Left colon (tissue), 2 donors: ENCODE measurements at places on chromosomes 5 and 9. TPM values are rescaled to one million over a fixed set of nuclear protein-coding genes. Genes with fewer than 3 reads are reported as not detected.

- DNase-seq, result no peak
Observed at GRCh38 chr5:74063346-74063745, 437.4 kb downstream of the ARHGEF28 start.

- DNase-seq, result no peak
Observed at GRCh38 chr9:16426716-16427115, 443.8 kb downstream of the BNC2 start.

- no peak for DNase-seq
Observed at GRCh38 chr9:31848505-31849285, 535.7 kb upstream of the ACO1 start.

GRCh38 chr5:146883511-146883910, 5.0 kb upstream of the PPP2R2B start:
- no peak for DNase-seq

- no peak for DNase-seq
Observed at GRCh38 chr5:627840-628239, 15.7 kb downstream of the CEP72 start.

Gene CCNI2
- total RNA-seq, result 11.4 TPM

GRCh38 chr5:99543841-99544240, 615.0 kb upstream of the CHD1 start:
- no peak for DNase-seq

DNA sequence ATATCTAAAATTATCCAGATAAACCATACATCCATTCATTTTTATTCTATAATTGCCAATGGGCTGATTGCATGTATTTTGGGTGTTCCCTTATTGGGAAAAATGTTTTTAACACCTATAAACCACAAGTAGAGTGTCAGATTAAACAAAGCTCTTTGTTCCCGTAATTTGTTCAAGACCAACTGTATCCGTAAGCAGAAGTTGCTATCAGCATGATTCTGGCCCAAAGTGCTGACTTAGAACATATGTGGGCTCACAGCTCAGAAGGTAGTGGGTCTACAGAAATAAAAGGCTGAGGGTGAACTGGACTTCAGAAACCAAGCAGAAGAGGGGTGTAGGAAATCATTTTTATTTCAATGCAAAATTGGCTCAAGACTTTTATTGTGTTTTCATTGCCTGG, 23.5 kb upstream of the IL7R start:
- no peak for DNase-seq

Gene ITK
- total RNA-seq, result 1.5 TPM

- no peak for DNase-seq
Observed at GRCh38 chr5:17354265-17354664, 136.8 kb downstream of the BASP1 start.

DNA sequence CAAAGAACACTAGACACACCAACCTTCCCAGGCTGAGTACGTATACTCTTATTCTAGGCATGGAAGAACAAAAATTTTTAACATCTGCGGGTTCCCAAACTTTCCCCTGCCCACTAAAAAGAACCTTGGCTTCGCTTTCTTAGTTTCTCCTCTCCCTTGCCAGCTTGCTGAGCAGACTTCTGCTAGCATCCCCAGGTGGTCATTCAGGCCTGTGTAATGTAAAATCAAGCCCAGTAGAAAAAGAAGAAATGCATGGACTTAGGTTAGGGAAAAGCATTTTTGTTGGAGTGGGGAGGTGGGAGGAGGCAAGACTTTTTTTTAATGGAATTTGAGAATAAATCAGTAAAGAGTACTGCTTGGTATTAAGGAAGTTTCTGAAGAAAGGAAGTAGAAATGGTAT, 331.0 kb upstream of the TLE4 start:
- no peak for DNase-seq

DNA sequence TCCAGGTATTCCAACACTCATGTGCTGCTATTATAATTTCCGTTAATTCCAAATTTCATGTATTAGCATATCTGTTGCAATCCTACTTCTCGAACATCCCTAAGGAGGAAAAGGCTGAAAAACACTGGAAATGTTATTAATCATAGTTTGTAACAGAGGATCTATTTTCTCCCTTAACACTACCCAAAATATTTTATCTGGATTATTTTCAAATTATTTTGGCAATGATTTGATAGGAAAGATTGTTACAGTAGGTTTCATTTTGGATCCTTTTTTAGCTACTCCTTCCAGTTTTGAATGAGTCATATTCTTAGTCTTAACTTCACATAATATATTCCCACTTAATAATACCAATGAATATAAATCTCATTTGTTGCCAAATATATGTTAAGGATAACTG, 13.9 kb upstream of the NAA35 start:
- DNase-seq, result no peak

Gene ECSCR
- total RNA-seq, result 4.5 TPM

- no peak for DNase-seq
Observed at GRCh38 chr9:116693233-116693731, 6.2 kb downstream of the TRIM32 start.

- DNase-seq, result no peak
Observed at GRCh38 chr9:107907715-107908114, 418.1 kb upstream of the KLF4 start.

Gene SV2C
- total RNA-seq, result 0.36 TPM

Gene CXCL14
- 23.3 TPM for total RNA-seq

DNA sequence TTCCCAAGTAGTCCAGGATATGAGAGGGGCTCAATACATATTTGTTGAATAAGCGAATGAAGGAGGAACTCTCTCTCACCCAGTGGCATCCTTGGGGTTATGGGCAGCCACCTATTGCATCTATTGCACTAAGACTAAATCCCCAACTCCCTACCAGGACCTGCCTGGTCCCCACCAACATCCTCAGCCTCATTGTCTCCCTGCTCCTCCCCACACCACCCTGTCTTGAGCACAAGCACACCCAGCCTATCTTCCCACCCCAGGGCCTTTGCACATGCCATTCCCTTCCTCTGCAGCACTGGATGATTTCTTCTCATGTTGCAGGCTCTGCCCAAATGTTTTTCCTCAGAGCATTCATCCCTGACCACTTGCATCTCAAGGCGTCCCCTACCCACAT, 133.8 kb downstream of the BARX1 start:
- DNase-seq, result no peak

Gene SNCAIP
- total RNA-seq, result 1.1 TPM

Gene KIAA0825
- total RNA-seq, result 1.8 TPM

GRCh38 chr5:89117124-89117644, 234.2 kb upstream of the MEF2C start:
- DNase-seq, result peak; percentile 53

- peak; percentile 43 for DNase-seq
Observed at GRCh38 chr9:131608493-131609037, 63.2 kb downstream of the PRRT1B start.

DNA sequence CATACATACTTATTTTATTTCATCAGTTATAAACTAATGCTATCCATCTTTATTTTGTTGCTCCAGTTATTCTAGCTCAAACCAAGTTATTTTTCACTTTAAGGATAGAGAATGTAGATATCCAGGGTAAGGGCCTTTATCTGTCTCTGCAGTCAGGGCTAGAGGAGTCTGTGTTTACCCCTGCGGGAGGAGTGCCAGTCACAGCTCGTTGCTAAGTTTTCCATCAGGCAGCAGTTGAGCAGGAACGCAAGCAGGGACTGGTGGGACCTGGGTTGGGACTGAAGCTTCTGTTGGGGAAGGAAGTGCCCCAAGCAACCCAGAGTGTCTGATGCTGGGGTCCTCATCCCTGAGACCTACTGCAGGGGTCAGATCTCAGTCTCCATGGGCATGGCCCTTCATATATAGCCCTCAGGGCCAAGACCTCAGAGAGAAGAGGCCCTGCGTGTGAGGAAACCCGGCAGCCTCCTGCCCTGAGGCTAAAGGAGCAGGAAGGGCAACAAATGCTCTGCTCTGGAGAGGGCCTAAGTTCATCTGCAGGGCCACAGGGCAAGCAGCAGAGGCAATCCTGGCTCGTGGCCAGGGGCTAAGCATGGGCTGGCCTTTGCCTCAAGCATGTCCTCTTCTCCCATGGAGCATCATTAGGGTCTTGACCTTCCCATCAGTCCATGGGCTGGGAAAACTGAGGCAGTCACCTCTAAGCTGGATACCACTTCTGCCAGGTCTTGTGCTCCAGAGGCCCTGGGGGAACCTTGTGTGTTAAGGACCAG, 6.6 kb downstream of the SLC22A4 start:
- DNase-seq, result no peak

Gene COL27A1
- 3.7 TPM for total RNA-seq

DNA sequence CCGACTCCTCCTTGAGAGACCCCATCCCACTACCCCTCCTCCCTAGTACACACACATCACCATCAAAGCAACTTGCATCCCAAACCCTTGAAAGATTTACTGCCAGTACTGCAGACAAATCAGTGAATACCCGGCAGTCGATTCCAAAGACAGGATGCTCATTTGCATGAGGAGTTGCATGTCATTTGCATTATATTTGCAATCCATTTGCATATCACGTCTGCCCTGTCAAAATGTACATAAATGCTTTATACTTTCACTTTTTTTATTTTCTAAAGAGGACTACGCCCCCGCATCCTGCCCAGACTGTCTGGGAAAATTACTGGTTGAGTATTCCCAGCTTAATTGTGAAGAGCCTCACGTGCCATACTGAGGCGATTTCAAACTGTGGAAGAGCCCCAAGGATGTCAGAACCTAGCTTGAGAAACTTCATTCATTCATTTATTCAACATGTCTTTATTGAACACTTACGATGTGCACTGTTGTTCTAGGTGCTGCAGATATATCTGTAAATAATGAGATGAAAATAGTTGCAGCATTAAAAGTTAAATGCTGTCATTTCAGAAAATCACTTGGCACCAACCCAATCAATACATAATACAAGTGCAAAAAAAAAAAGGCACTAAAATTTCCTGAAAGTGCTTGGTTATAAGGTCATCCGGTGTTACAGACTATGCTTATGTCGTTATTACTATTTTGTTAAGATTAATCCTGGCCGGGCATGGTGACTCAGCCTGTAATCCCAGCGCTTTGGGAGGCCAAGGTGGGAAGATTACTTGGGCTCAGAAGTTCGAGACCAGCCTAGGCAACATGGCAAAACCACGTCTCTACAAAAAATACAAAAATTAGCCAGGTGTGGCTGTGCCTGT, 17.2 kb upstream of the SIL1 start:
- no peak for DNase-seq

DNA sequence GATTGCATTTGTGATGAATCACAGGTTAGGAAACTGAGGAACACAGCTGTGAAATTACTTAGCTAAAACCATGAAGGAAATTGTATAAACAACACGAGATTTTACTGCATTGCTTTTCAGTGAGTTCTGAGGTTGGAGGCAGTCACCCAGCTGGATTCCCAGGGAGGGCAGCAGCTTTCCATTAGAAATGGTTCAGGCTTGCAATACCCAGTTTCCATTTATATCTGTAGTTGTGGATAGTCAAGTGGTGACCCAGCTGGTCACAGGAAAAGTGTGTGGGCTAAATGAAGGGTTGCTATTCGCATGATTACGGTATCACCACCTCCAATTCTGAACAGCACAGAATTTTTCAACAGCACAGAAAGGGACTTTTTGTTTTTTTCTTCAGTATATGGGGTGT, 34.3 kb upstream of the SPATA31D4 start:
- DNase-seq, result no peak

- DNase-seq, result no peak
Observed at GRCh38 chr9:2040828-2041227, 25.7 kb downstream of the SMARCA2 start.

- DNase-seq, result no peak
Observed at GRCh38 chr9:31027678-31028077, 1356.8 kb upstream of the ACO1 start.

DNA sequence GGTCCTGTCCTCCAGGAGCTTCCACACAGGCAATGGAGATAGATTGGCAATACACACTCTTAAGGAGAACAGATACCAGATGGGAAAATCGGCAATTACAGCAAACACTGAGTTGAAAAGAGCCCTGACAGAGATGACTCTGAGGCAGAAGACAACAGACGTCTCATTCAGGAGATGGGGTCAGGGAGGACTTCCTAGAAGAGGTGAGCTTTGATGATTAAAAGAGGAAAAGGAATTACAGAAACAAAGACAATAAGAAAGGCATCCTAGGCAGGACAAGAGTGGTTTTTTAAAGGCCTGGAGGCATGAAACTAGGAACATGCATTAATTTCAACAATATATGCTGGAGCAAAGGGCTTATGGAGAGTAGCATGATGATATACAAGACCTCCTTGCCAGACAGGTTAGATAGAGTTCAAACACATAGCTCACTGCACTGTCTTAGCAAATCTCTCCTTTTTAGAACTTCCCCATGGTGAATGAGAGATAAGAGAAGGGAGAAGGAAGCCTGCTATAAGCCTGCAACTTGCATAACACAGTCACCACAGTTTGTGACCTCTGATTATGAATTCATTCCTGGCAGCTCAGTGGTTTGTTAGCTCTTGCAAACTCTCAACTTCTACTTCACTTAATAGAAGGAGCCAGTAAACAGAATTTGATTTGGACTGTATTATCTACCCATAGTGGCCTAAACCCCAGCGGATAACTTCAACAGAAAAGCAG, 48.5 kb downstream of the SIL1 start:
- DNase-seq, result no peak

DNA sequence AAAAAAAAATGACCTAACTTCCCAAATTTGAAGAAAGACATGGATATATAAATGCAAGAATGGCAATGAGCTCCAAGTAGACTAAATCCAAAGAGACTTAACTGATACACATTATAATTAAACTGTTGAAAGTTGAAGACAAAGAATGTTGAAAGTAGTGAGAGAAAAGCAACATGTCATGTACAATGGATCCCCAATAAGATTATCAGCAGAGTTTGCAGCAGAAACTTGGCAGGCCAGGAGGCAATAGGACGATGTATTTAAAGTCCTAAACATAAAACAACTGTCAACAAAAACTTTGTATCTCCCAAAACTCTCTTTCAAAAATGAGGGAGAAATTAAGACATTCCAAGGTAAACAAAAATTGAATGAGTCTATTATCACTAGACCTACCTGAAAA, 8.6 kb upstream of the DIRAS2 start:
- no peak for DNase-seq
